ENCODE measurements at places on chromosomes 12 and 14.

DNA sequence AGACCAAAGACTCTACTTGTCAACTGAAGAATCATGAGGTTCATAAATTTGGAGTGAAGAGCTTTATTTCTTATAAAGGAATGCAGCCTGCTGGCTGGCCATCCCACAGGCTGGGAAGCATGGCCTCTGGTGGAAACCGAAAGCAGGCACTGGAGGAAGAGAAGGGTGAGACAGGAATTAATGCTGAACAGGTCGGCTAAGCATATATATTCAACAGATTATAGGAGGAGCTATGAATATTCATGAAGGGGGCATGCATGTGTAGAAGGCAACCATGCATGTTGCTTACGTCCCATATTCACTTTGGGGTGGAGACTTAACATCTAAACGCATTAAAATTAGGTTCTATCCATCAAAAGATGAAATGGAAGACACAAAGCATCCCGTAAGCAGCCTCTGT is 20.6 kb upstream of the RGS6 start:
- DNase-seq: no peak

DNA sequence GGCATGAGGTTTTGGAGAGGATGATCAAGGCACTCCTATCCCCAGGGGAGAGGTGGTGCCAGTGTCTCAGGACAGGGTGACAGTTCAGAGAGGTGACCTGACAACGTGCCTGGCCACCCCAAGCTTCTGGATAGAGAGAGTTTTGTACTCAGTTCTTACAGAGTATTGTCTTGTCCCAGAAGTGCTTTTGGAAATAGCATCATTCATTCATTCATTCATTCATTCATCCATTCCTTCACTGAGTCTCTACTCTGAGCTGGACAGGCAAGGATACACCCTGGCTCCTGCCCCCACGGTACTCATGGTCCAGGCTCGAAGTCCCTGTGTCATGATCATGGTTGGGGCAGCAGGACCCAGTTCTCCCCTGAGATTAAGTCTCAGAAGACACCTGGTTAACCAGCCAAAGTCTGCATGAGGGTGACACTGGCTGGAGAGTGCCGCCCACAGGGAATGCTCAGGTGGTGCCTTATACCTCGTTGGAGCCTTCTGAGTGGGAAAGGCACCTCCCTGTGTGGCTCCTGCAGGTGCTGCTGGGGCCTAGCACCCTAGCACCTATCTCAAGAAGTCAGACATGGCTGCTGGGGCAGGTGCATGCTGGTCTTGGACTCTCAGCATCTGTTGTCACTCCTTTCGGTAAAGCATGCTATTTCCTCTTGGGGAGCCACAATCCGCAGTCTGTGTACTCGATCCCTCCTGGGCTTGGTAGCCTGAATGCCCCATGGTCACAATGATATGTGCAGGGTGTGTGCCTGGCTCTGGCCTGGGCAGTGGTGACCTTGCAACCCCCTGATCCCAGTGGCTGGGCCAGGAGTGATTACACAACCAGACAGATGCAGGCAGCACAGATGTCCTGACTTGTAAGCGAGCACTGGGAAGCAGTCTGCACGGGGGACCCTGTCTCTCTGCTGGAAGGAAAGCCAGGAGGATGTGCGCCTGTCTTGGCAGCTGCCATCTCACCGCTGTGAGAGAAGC is 57.8 kb downstream of the C14orf132 start:
- no peak for DNase-seq

GRCh38 chr12:6383572-6384498 is at the start of gene LTBR:
Gene LTBR, plus strand, starts transcription at chr12:6384162. Its CDS starts 197 bp downstream, at chr12:6384359.
- no peak for DNase-seq

DNA sequence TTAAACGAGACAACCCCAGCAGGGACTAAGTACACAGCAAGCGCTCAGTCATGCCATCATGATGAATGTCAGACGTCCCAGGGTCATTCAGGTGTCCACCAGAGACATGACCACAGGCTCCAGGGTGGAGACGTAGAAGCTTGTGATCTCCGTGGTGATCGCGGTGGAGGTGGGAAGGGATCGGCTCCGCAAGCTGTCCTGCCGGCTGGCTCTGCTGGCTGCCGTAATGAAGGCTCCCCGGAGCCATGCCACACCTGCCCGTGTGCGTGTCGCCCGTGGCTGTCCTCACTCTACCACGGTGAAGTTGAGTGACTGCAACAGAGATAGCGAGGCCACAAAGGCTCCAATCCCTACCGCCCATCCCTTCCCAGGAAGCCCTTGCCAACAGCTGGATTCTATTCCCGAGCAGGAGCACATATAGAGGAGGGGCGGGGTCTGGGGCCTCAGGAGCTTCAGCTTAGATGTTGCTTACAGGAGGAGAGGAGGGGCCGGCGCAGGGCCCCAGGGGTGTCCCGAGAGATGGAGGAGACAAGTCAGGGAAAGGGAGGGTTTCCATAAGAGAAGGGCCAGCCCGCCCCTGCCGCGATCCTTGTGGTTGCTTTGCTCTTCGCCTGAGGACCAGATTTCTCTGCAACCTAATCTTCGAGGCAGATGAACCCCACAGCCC is 332.6 kb upstream of the SFSWAP start:
- DNase-seq: no peak
